ENCODE measurements at places on chromosomes 5 and 9. TPM values are rescaled to one million over a fixed set of nuclear protein-coding genes. Genes with fewer than 3 reads are reported as not detected.

The ADAMTS12 gene
- total RNA-seq: 4.4 TPM

GRCh38 chr5:139658501-139658927 lies 10.4 kb downstream of the CXXC5 start:
- H3K4me1 ChIP-seq: peaks cover 48% of the 10 kb centered on the region
- H3K27me3 ChIP-seq: no peaks in the 10 kb centered on the region
- H3K27ac ChIP-seq: peak overlapping the region; percentile 97
- no peak overlapping the region for H3K4me3 ChIP-seq
- no peak for DNase-seq
- H3K36me3 ChIP-seq: no peaks in the 10 kb centered on the region

DNA sequence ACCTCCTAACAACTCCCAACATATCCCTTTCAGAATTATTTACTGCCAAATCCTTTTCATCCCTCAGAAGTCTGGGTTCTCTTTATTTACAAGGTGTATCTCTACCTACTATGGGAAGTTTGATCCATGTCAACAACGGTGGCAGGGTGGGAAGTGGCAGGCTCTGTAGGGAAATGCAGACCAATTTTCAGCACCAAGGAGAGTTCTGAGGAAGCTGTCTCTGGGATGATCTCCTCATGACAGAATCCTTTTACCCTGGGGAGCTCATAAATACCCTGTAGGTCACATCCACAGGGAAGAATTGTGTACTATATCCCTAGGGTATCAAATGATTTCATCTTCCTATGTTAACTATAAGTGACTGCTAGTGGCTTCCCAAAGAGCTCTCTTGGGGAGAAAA lies 107.8 kb upstream of the NEK6 start:
- no peaks in the 10 kb centered on the region for H3K36me3 ChIP-seq
- H3K4me3 ChIP-seq: no peak overlapping the region
- DNase-seq: no peak
- H3K4me1 ChIP-seq: no peaks in the 10 kb centered on the region
- H3K27ac ChIP-seq: no peak overlapping the region

- peak overlapping the region; percentile 55 for H3K27ac ChIP-seq
- H3K4me1 ChIP-seq: no peaks in the 10 kb centered on the region
- H3K27me3 ChIP-seq: no peaks in the 10 kb centered on the region
- no peak overlapping the region for H3K4me3 ChIP-seq
- H3K36me3 ChIP-seq: no peaks in the 10 kb centered on the region
These were observed 20.7 kb downstream of the GOLGA2 start for GRCh38 chr9:128254855-128255759.

DNA sequence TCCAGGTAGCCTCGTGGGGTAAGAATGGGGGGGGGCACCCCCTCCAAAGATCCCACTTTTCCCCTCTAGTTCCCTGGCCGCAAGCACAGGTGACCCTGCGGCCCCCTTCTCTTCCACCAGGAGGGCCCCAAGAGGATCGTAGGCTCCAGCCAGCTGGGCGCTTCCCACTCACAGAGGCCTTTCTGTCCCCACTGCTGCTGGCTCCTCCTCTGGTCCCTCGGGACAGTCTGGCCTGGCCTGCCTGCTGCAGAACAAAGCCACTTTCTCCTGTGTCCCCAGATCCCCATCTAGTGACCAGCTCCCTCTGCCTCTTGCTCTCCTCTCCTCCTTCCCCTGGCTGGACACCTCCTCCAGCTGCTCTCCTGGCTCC lies 534 bp upstream of the SAPCD2 start:
- peak overlapping the region; percentile 24 for H3K4me3 ChIP-seq
- H3K36me3 ChIP-seq: no peaks in the 10 kb centered on the region
- peaks cover 7% of the 10 kb centered on the region for H3K4me1 ChIP-seq
- H3K27me3 ChIP-seq: peaks cover 4% of the 10 kb centered on the region
- H3K27ac ChIP-seq: peak overlapping the region; percentile 91

GRCh38 chr9:12394105-12394504 lies 299.1 kb upstream of the TYRP1 start:
- H3K27ac ChIP-seq: no peak overlapping the region
- H3K4me1 ChIP-seq: no peaks in the 10 kb centered on the region
- H3K4me3 ChIP-seq: no peak overlapping the region
- H3K36me3 ChIP-seq: no peaks in the 10 kb centered on the region

The SPRY4 gene
- total RNA-seq: 14.5 TPM

GRCh38 chr5:111673891-111674626 lies 82.9 kb downstream of the NREP start:
- no peaks in the 10 kb centered on the region for H3K36me3 ChIP-seq
- no peaks in the 10 kb centered on the region for H3K27me3 ChIP-seq
- no peak overlapping the region for H3K4me3 ChIP-seq
- no peaks in the 10 kb centered on the region for H3K4me1 ChIP-seq
- no peak for DNase-seq
